ENCODE measurements at places on chromosomes 3 and 15.

GRCh38 chr15:79209690-79210089, 72.8 kb upstream of the ANKRD34C start:
- DNase-seq: no peak

- no peak for DNase-seq
Observed at GRCh38 chr3:112640930-112641801, at the start of gene CCDC80. TSS of gene CCDC80 (minus strand) at chr3:112641143. CDS start at chr3:112639905, 1,238 bp downstream.

- DNase-seq: peak; percentile 8
Observed at GRCh38 chr15:99059010-99059981, 45.6 kb upstream of the SYNM start.

GRCh38 chr15:35624881-35625280, 78.9 kb upstream of the DPH6 start:
- DNase-seq: peak; percentile 59

- no peak for DNase-seq
Observed at GRCh38 chr3:128879991-128880390, 571 bp downstream of the ACAD9 start.

- DNase-seq: no peak
Observed at GRCh38 chr3:131020122-131020693, 6.4 kb downstream of the ASTE1 start.

DNA sequence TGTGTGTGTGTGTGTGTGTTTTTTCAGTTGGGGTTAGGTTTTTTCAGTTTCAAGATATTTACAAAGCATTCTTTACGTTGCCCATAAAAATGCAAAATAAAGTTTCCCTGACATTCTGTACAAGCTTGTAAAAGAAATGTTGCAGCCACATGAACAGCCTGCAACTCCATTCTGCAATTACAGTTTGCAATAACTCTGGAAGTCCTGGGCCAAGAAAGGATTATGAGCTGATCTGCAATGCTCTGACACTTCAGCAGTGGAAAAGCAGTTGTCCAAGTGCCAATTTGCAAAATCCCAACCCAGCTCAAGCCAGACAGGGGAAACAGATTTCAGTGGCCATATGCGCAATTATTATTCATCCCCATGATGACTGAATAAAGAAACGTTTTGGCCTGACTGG, 322.1 kb downstream of the MEX3B start:
- DNase-seq: no peak

DNA sequence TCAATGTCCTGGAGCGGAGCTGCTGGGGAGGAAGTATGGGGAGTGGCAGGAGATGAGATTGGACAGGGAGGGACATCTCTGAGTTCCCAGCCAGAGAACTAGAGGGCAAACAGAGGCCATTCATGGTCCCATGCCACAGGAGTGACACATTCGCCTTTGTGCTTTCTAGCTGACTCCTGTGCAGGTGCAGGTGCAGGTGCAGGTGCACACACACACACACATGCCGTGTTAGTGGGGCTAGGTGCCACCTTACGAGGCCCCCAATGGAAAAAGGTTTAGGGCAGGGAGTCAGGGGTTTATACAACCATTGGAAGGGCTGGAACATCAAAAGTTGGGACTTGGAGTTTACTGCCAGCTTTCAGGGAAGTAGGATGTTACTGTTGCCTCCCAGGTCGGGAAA, 52.0 kb downstream of the TPRA1 start:
- no peak for DNase-seq

DNA sequence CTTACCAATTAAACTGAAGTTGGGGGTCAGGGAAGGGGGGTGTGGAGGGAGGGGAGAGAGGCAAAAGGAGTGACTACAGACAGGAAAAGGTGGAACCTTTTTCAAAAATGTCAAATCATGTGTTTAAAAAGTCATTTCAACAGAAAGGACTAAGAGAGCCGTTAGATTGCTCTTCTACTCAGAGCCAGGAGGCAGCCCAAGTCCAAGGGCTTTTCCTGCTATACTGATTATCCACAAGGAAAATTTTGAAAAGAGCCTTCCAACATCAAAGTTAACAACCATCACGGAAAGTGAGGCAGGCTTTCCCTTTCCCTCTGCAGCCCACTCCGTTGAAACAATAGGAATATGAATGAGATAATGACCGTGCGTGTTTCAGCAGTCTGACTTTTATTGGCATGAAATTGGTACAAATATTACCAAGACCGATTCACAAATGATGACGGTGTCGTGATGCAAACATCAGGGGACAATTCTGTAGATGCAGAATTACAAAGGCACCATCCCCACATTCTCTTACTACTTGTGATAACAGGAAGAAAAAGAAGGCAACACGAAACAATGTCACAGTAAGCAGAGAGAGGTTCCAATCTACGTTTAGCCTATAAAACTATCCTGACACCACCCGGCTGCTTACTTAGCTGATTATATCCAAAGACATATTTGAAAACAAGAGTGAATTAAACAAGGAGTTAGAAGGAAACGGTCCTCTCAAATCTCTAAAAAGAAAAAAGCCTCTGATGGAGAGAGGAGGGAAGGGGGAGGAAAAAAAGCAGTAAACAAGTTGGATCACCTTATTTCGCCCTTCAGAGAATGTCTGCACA, 453.7 kb downstream of the FOXP1 start:
- DNase-seq: no peak

DNA sequence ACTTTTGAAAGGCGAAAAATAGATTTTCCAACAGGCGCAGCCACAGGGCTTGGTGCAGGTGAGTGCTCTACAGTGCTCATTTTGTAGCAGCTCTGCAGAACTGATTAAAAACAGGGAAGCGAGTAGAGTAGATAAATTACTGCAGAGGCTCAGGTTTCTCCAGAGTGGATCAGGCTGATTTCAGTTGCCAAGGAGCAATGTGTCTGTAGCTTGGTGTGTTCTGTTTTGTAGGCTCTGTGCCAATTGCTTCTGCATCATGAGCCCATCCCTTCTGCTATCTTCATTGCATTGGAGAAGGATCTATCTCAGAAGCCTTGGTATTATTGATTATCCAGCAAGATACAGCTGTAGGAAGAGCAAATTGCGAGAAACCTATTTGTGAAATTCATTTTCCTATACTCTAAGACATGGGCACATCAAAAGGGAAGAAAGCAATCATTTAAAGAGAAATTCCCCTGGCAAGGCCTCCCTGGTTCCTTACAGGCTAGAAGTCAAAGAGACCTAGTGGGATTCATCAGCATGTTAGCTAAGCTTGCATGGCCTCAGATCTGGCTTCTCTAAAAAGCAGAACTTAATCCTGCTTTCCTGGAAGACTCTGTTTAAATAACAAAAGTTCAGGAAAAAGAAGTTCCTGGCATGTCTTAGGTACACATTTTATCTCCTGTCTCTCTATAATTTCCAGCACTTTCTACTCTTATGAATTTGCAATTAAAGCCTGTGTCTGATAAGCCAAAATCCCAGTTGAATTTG, 432.4 kb upstream of the ATP10A start:
- peak; percentile 0 for DNase-seq

- DNase-seq: no peak
Observed at GRCh38 chr3:117074826-117075225, 365.2 kb downstream of the TUSC7 start.
